ENCODE measurements at places on chromosomes 2 and 18. TPM values are rescaled to one million over a fixed set of nuclear protein-coding genes. Genes with fewer than 3 reads are reported as not detected.

GRCh38 chr2:27739058-27739373 lies 32.5 kb upstream of the MRPL33 start:
- no peaks in the 10 kb centered on the region for H3K27me3 ChIP-seq
- H3K36me3 ChIP-seq = peaks cover 1% of the 10 kb centered on the region
- H3K4me1 ChIP-seq = peaks cover 3% of the 10 kb centered on the region
- no peak overlapping the region for H3K4me3 ChIP-seq
- H3K27ac ChIP-seq = no peak overlapping the region
- no peak for DNase-seq

GRCh38 chr2:230068651-230069055 lies at the start of gene SLC16A14:
Gene SLC16A14, minus strand, starts transcription at chr2:230068924. Its CDS starts 9,572 bp downstream, at chr2:230059352.
- H3K27me3 ChIP-seq = peaks cover 4% of the 10 kb centered on the region
- no peaks in the 10 kb centered on the region for H3K36me3 ChIP-seq
- peak within 1 kb of the TSS; percentile 99 for H3K4me3 ChIP-seq
- H3K27ac ChIP-seq = peak within 1 kb of the TSS; percentile 99

The MAPRE3 gene
- 9.5 TPM for total RNA-seq

The ALPG gene
- total RNA-seq = not detected

The PSMD14 gene
- 39.0 TPM for total RNA-seq

The MTA3 gene
- 49.2 TPM for total RNA-seq

DNA sequence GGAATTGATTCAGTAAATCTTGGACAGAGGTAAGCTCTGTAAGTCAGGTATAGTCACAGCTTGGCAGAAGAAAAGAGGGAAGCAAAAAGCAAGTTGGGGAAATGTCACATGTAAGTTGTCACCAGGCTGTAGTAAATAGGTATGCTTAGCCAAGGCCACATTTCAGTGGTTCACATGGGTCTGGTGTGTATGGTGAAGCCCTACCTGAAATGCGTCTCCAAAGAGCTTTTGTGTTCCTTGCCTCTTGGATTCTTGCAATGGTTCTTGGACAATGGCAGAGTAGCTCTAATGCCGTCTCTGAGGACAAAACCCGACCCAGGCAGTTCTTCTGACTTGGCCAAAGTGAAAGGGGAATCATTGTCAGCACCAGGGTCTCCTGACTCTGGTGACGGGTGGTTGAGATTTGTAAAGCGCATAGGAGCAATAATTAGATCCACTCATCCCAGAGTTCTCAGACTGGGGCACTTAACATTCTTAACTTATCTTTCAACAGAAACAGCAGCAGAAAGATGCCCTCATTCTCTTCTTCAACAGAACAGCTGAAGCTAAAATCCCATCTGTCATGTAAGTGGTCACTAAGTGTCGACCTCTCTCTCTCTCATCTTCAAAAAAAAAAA lies 34.4 kb upstream of the RPL37A start:
- no peak overlapping the region for H3K4me3 ChIP-seq
- no peak for DNase-seq
- no peaks in the 10 kb centered on the region for H3K27me3 ChIP-seq
- no peaks in the 10 kb centered on the region for H3K4me1 ChIP-seq

GRCh38 chr2:232058931-232059330 lies 97.4 kb downstream of the DIS3L2 start:
- H3K4me1 ChIP-seq = no peaks in the 10 kb centered on the region
- H3K27ac ChIP-seq = no peak overlapping the region
- no peak overlapping the region for H3K4me3 ChIP-seq
- no peaks in the 10 kb centered on the region for H3K27me3 ChIP-seq
- peaks cover 5% of the 10 kb centered on the region for H3K36me3 ChIP-seq

- H3K4me3 ChIP-seq = no peak overlapping the region
- H3K27ac ChIP-seq = no peak overlapping the region
- no peak for DNase-seq
- H3K4me1 ChIP-seq = peaks cover 18% of the 10 kb centered on the region
- H3K27me3 ChIP-seq = peaks cover 2% of the 10 kb centered on the region
- no peaks in the 10 kb centered on the region for H3K36me3 ChIP-seq
Observed at GRCh38 chr2:173747035-173747434, 218.1 kb downstream of the SP3 start.

The OTOF gene
- total RNA-seq = not detected

DNA sequence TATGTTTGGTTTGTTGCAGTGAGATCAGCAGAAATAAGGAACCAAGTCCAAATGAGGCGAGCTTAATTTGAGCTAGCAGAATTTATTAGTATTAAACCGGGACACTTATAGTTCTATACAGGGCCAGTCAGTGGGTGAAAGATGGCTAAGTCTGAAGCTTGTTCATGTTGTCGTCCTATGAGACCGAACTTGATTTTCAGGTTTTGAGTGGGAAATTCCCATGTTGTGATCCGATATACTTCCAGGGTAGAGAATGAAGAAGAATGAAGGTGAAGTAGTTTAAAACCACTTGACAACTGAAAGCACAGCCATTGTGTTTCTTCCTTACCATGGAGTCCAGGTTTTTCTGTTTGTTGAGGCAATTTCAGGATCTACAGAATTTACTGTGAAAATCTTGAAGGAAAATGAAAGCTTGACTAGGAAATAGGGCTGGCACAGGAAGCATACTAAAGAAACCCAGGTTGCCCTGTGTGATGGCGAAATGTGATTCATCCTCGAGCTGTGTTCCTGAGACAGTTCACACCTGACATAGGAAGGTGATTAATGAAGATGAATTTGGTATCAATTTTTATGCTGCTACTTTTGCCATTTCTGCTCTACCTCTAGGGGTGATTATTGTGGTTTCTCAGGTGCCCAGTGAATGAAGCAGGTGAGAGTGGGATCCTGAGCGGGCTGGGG lies 37.6 kb upstream of the MGAT5 start:
- H3K27me3 ChIP-seq = no peaks in the 10 kb centered on the region
- H3K36me3 ChIP-seq = no peaks in the 10 kb centered on the region
- H3K4me3 ChIP-seq = no peak overlapping the region
- H3K27ac ChIP-seq = no peak overlapping the region
- H3K4me1 ChIP-seq = no peaks in the 10 kb centered on the region

The ITGB6 gene
- total RNA-seq = 0.13 TPM

DNA sequence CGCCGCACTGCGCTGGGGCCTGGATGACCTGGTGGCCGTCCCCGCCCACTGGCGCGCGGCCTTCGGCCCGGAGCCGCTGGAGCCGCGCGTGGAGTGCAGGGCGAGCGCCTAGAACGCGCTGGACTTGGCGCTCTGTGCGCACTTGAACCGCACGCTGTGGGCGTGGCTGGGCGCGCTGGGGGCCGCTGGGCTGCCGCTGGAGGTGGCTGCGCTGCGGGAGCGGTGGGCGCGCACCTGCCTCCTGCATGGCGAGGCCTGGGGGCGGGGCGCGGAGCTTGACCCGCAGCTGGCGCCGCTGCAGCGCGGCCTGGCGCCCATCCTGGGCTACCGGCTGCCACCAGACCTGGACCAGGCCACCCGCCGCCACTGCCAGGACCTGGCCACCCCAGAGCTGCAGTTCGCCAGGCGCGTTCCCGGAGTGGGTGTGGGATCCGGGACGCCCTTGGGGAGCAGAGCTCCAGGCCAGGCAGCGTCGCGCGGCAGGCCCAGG lies 9.9 kb downstream of the AQP12B start:
- H3K27me3 ChIP-seq = peaks cover 34% of the 10 kb centered on the region
- H3K27ac ChIP-seq = no peak overlapping the region
- no peaks in the 10 kb centered on the region for H3K4me1 ChIP-seq
- no peaks in the 10 kb centered on the region for H3K36me3 ChIP-seq
- H3K4me3 ChIP-seq = no peak overlapping the region

- DNase-seq = no peak
- no peaks in the 10 kb centered on the region for H3K36me3 ChIP-seq
- H3K27me3 ChIP-seq = peaks cover 2% of the 10 kb centered on the region
Observed at GRCh38 chr18:63317982-63318888, 1.3 kb downstream of the BCL2 start.

GRCh38 chr2:66748939-66749338 lies 314.0 kb downstream of the MEIS1 start:
- no peaks in the 10 kb centered on the region for H3K4me1 ChIP-seq
- peaks cover 28% of the 10 kb centered on the region for H3K27me3 ChIP-seq
- DNase-seq = no peak
- H3K4me3 ChIP-seq = no peak overlapping the region
- H3K27ac ChIP-seq = no peak overlapping the region

The GBX2 gene
- 60.7 TPM for total RNA-seq

GRCh38 chr2:108988796-108989713 lies at the start of gene EDAR:
Gene EDAR, minus strand, starts transcription at chr2:108989220. Its CDS starts 58,206 bp downstream, at chr2:108931014.
- H3K4me1 ChIP-seq = peaks cover 10% of the 10 kb centered on the region
- H3K4me3 ChIP-seq = no peak within 1 kb of the TSS
- peaks cover 85% of the 10 kb centered on the region for H3K27me3 ChIP-seq
- DNase-seq = no peak
- H3K27ac ChIP-seq = no peak within 1 kb of the TSS

DNA sequence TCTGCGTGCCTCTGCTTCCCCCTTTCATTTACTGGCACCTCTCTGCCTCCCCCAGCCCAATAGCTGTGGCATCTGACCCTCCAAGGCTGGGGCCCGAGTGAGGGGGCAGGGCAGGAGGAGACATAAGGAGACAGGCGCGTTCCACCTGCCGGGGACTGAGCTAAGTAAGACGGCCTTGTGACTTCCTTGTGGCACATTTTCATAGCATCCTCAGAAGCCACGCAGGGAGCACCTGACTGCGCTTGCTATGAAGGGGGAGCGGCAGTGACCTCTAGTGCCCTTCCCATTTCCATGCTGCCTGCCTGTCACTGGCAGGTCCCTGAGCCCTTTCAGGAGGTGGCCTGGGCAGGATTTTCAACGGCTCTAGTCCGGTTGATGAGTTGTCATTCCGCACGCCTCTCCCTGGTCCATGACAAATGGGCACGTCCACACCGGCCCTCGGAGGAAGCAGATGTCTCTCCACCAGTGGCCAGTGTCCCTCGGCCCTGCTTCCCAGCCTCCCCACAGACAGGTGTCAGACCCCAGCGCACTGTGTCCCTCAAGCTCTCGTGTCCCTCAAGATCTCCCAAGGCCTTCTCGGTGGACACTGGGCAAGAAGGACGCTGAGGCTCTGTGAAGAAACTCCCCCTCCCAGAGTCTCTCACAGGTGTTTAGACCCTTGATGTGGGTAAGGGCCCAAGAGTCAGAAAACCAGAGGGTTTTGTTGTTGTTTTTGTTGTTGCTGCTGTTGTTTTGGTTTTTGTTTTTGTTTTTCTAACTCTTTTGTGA lies 42.7 kb downstream of the CYP26B1 start:
- H3K27me3 ChIP-seq = peaks cover 29% of the 10 kb centered on the region
- no peak overlapping the region for H3K4me3 ChIP-seq
- no peak overlapping the region for H3K27ac ChIP-seq
- H3K36me3 ChIP-seq = no peaks in the 10 kb centered on the region
- DNase-seq = peak; percentile 77

DNA sequence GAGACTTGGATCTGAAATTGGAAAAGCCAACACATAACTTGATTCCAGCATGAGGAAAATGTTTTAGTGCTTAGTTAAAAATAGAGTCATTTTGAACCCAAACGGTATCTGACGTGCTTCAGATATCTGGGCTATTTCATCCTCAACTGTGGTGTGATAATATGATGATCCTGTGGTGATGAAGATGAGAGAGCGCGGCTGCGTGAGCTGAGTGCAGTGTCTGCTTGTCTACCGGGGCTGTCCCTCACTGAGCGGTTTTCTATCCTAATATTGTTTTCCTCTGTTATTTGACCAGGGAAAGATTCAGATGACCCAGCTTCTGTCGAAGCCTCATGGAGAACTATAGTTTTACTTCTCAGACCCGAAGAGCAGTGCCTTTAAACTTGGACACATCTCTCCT lies 5.8 kb downstream of the TWIST2 start:
- DNase-seq = peak; percentile 30
- H3K36me3 ChIP-seq = no peaks in the 10 kb centered on the region
- peaks cover 8% of the 10 kb centered on the region for H3K4me1 ChIP-seq
- H3K4me3 ChIP-seq = no peak overlapping the region

DNA sequence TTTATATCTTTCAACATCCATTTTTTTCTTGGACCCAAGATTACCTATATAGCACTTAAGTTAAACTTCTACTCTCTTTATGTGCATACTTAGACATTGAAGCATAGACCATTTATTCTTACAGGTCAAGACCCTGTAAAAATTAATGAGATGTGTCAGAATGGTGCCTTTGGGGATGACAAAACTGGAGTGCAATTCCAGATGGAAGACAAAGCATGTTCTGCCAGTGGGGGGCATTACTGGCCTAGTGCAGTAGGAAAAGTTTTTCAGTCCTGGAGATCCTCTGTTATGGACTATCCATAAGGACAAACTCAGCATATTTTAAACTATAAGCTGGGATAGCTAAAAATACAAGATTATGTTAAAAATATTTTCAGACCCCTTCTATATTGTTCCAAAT lies 57.8 kb upstream of the MMADHC start:
- no peak overlapping the region for H3K4me3 ChIP-seq
- no peak overlapping the region for H3K27ac ChIP-seq
- no peaks in the 10 kb centered on the region for H3K27me3 ChIP-seq
- H3K4me1 ChIP-seq = peaks cover 24% of the 10 kb centered on the region
- DNase-seq = no peak
- peaks cover 1% of the 10 kb centered on the region for H3K36me3 ChIP-seq

GRCh38 chr2:175853616-175853890 lies 148.5 kb downstream of the LNPK start:
- H3K4me3 ChIP-seq = no peak overlapping the region
- no peak for DNase-seq
- H3K4me1 ChIP-seq = no peaks in the 10 kb centered on the region
- no peaks in the 10 kb centered on the region for H3K36me3 ChIP-seq

DNA sequence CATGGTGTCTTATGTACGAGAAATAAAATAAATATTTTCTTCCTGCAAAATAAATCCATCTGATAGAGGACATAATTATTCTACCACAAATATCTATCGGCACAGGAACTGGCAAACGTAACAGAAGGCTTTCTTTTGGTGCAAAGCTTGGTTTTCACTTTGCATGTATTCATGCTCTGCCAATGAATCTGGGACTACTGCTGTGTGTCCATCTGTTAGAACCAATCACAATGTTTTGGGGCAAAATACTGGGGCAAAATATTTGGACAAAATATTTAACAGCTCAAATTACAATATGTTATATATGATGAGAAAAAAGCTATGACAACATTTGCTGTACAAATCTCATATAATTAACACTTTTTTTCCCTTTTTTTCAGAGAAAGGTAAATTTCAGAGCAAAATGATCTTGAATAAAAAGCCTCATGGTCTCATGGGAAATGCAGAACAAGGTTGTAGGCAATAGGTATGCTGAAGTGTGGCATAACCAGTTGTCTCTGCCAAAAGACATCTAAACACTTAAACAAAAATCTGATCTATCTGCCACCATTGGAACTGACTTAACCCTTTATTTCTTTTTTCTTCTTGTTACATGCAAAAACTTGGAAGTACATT lies 923.2 kb downstream of the CPS1 start:
- no peak for DNase-seq
- no peaks in the 10 kb centered on the region for H3K27me3 ChIP-seq

DNA sequence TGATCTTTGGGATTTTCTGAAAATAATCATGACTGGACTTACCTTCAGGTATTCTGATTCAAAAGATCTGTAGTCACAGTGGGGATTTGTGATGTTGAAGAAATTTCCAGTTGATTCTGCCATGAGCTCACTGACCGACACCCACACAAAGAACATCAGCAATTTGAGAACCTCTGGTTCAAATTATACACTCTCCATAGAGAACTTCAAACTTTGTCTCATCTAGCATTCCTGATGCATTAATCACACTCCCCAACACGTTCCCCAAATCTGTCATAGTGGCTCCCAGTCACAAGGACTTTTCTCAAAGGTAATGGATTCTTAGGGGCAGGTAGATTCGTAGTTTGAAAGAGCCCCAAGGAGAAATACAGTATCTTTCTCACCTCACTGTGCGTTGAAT lies 584.3 kb downstream of the FBXO15 start:
- H3K4me3 ChIP-seq = no peak overlapping the region
- no peak overlapping the region for H3K27ac ChIP-seq
- H3K4me1 ChIP-seq = peaks cover 9% of the 10 kb centered on the region
- no peaks in the 10 kb centered on the region for H3K36me3 ChIP-seq
- DNase-seq = no peak

The PROC gene
- total RNA-seq = 2.5 TPM
